Esophagus muscularis mucosa (tissue), 4 donors: ENCODE measurements at places on chromosomes 1 and 21. TPM values are rescaled to one million over a fixed set of nuclear protein-coding genes. Genes with fewer than 3 reads are reported as not detected.
A peak's percentile ranks its signal among the peaks of the same experiment; 100 is the strongest.

DNA sequence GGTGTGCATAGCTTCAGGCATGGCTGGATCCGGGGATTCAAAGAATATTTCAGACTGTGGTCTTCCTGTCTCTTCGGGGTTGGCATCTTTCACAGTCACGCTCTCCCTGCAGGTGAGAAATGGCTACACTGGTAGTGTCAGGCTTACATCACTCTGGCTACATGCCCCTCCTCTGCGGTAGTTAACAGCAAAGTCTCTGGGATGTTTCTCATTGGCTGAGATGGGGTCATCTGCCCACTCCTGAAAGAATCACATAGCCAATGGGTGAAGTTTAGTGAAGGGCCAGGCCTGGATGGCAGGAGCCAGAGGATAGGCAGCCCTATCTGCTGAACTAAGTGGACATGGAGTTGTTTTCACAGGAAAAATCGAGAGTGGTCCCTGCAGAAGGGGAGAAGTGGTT is 356.5 kb downstream of the MATN1 start:
- no peak for DNase-seq

DNA sequence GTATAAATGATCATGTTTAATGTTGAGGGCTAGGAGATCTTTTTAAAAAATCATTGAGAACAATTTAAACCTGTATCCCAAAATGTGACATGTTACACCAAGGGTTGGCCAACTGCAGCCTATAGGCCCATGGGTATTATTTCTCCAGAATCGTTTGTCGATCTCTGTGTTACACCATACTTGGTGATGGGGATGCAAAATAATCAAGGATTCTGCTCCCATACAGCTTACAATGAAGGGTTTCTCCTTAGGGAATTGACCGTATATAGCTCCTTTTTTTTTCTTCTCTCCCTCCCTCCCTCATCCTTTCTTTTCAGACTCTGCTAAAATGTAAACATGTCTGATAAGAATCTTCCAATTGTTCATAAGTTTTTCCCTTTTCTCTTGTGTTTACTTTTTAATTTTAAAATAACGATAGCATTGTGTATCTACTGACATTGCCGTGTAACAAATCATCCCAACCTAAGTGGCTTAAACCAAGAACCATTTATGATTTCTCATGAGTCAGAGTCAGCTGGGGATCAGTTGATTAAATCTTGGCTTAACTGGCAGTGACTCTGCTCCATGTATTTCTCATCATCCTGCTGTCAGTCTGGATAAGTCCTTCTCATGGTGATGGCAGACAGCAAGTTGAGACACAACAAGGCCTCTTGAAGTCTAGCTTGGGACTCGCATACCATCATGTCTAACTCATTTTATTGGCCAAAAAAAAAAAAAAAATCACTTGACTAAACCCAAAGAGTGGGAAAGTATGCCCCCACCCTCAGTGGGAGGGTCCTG is 48.0 kb downstream of the MARK1 start:
- DNase-seq, result no peak

DNA sequence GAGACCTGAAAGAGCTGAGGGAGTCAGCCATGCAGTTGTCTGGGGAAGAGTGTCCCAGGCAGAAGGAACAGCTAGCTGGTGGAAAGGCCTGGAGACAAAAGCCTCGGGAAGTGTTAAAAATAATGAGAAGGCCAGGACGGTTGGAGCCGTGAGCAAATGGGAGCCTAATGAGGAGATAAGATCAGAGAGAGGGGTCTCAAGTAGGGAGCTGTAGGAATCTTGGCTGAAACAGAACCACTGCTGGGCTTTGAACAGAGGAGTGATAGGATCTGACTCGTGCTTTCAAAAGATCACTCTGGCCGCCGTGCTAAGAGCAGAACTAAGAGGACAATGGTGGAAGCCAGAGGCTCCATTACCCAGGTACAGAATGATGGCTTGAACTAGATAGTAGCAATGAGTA is 1.9 kb upstream of the FOXJ3 start:
- no peak for DNase-seq

- DNase-seq, result peak; percentile 70
Measured at GRCh38 chr1:208600456-208601190, 356.4 kb upstream of the PLXNA2 start.

GRCh38 chr1:193234530-193234929 is 48.1 kb upstream of the B3GALT2 start:
- no peak for DNase-seq

DNA sequence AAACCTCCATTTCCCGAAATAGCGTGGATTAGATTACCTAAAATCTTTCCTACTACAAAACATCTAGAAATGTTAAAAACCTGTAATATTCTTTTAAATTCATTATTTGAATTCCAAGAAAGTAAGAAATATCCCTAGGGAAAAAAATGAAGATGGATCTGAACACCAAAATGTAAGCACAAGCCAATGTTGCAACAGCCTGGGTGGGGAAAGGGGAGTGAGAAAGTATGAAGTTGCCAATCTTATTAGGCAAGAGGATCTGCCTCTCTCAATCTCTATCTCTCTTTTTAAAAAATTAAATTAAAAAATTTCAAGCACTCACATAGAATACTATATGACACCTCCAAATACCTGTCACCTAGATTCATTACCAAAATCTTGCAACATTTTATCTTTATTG is 74.9 kb upstream of the IRF2BP2 start:
- DNase-seq, result peak; percentile 83

Gene SLC9C2
- total RNA-seq, result not detected
